CD4-positive, CD25-positive, alpha-beta regulatory T cell (primary cell): ENCODE measurements at places on chromosomes 12 and 14.

DNA sequence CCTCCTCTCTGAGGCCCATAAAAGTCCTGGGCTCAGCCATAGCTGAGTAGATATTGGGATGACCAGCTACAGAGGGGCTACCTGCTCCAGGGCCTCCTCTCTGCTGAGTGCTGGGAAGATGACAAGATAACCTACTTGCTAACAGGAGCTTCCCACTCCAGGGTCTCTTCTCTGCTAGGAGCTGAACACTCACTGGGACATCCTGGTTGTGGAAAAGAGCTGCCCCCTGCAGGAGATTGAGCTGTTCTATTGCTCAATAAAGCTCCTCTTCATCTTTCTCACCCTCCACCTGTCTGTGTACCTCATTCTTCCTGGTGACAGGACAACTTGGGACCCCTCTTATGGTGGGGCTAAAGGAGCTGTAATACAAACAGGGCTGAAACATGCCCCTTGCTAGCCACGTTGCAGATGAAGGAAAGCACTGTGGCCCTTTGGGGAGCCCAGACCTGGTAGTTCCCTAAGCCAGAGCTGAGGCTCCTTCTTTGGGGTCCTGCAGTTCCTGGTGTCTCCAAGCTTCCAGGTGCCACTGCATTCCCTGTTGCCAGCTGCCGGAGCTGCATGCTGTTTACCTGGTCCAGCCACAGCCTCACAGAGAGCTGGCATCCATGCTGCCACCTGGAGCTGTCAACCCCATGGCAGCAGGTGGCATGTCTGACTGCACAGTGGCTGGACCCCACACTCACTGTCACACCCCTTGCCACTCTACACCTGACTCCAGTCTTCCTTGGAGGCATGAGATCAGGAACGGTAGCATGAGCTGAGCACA is 598.5 kb upstream of the LMO3 start:
- no peak overlapping the region for H3K27ac ChIP-seq
- H3K27me3 ChIP-seq = no peaks in the 10 kb centered on the region
- H3K36me3 ChIP-seq = no peaks in the 10 kb centered on the region
- H3K4me3 ChIP-seq = no peak overlapping the region
- DNase-seq = no peak
- H3K4me1 ChIP-seq = no peaks in the 10 kb centered on the region

- no peaks in the 10 kb centered on the region for H3K27me3 ChIP-seq
- no peaks in the 10 kb centered on the region for H3K4me1 ChIP-seq
- H3K4me3 ChIP-seq = no peak overlapping the region
Observed at GRCh38 chr12:131333136-131333535, 377.8 kb upstream of the SFSWAP start.

- H3K4me1 ChIP-seq = peaks cover 5% of the 10 kb centered on the region
- H3K4me3 ChIP-seq = peak overlapping the region; percentile 65
- H3K27me3 ChIP-seq = no peaks in the 10 kb centered on the region
- no peaks in the 10 kb centered on the region for H3K36me3 ChIP-seq
- peak; percentile 79 for DNase-seq
Observed at GRCh38 chr14:99595034-99595433, 9.0 kb downstream of the CCDC85C start.

DNA sequence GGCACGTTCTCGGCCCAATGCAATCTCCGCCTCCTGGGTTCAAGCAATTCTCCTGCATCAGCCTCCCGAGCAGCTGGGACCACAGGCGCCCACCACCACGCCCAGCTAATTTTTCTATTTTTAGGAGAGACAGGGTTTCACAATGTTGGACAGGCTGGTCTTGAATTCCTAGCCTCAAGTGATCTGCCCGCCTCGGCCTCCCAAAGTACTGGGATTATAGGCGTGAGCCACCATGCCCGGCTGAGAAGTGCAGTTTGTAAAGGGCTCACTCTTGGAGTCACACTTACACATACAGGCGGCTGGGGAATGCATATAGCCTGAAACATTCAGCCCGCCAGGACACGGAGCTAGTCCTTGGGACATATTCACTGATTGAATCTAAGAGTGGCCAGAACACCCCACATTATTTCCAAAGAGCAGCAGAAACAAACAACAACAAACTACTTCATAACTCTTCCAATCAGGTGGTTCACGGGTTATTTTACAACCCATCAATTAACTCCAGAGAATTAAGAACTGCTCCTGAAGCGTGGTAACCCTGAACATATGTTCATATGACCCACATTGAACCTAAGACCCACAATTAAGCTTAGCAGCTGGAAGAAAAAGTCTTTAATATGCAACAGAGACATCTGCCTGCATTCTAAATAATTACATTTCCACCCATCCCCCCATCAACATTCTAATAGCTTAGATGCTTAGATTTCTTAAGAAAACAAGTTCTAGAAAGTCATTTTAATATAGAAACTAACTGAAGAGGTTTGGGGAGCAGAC is 49.2 kb downstream of the SSH1 start:
- peak; percentile 38 for DNase-seq
- no peaks in the 10 kb centered on the region for H3K27me3 ChIP-seq
- H3K4me1 ChIP-seq = peaks cover 3% of the 10 kb centered on the region
- H3K27ac ChIP-seq = no peak overlapping the region

DNA sequence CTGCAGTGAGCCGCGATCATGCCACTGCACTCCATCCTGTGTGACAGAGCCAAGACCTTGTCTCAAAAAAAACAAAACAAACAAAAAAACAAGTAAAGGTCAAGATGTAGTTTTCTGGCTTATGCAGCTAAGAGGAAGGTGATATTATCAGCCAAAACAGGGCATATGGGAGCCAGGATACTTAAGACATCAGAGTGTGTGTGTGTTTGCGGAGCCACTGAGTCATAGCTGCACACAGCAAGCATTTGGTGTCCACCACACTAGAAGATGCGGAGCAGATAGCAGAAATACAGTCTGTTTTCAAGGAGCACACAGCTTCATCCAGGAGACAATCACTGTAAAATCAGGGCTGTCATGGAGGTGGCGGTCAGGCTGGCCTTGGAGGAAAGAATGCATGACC is 72.6 kb upstream of the REP15 start:
- no peak overlapping the region for H3K27ac ChIP-seq
- H3K4me1 ChIP-seq = no peaks in the 10 kb centered on the region

DNA sequence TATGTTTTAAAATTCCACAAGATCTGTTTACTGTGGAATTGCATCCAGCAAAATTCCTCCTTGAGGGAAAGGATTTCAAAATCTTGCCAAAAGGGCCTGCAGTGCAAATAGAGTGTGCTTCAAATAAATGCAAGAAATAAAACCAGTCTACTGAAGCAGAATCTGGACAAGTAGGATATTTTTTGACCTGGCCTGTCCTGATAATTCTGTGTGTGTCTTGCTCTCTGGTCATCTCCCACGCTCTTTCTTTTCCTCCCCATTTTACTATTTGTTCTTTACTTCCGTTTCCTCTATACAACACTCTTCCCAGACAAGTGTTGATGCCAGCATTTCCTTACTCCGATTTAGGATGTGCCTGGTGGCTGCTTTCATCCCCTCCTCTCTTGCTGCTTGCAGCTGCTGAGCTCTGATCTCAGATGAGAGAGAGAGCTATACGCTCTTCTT is 115.9 kb downstream of the GPR135 start:
- H3K27me3 ChIP-seq = no peaks in the 10 kb centered on the region
- H3K36me3 ChIP-seq = peaks cover 49% of the 10 kb centered on the region
- DNase-seq = no peak
- H3K4me1 ChIP-seq = no peaks in the 10 kb centered on the region
- H3K27ac ChIP-seq = no peak overlapping the region

GRCh38 chr14:81519200-81520011 is 14.2 kb downstream of the SEL1L start:
- peaks cover 57% of the 10 kb centered on the region for H3K36me3 ChIP-seq
- DNase-seq = no peak
- no peaks in the 10 kb centered on the region for H3K27me3 ChIP-seq
- H3K4me3 ChIP-seq = peak overlapping the region; percentile 33
- peaks cover 16% of the 10 kb centered on the region for H3K4me1 ChIP-seq

DNA sequence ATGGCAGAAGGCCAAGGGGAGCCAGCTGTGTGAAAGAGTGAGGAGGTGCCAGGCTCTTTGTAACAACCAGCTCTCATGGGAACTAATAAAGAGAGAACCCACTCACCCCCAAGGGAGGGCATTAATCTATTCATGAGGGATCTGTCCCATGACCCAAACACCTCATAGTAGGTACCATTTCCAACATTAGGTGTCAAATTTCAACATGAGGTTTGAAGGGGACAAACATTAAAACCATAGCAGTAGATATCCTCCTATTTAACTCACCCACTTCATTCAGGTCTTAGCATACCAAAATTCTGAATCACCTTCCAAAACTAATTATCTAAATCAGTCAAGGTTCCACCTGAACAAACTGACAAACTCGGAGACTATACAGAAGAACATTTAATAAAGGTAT is 75.3 kb downstream of the PPFIA2 start:
- no peak overlapping the region for H3K4me3 ChIP-seq
- no peaks in the 10 kb centered on the region for H3K27me3 ChIP-seq
- H3K4me1 ChIP-seq = no peaks in the 10 kb centered on the region
- H3K36me3 ChIP-seq = no peaks in the 10 kb centered on the region
- no peak for DNase-seq
- no peak overlapping the region for H3K27ac ChIP-seq

GRCh38 chr12:71014180-71014785 is 93.7 kb upstream of the PTPRR start:
- DNase-seq = no peak
- H3K27ac ChIP-seq = no peak overlapping the region
- H3K36me3 ChIP-seq = no peaks in the 10 kb centered on the region
- no peaks in the 10 kb centered on the region for H3K4me1 ChIP-seq

- DNase-seq = no peak
- H3K27me3 ChIP-seq = peaks cover 8% of the 10 kb centered on the region
- H3K4me3 ChIP-seq = no peak overlapping the region
- no peak overlapping the region for H3K27ac ChIP-seq
- no peaks in the 10 kb centered on the region for H3K4me1 ChIP-seq
Observed at GRCh38 chr12:48601013-48601756, 31.3 kb upstream of the LALBA start.

- peak overlapping the region; percentile 96 for H3K4me3 ChIP-seq
- no peaks in the 10 kb centered on the region for H3K27me3 ChIP-seq
- DNase-seq = peak; percentile 75
Observed at GRCh38 chr12:100199347-100200149, 1.1 kb upstream of the ACTR6 start.

DNA sequence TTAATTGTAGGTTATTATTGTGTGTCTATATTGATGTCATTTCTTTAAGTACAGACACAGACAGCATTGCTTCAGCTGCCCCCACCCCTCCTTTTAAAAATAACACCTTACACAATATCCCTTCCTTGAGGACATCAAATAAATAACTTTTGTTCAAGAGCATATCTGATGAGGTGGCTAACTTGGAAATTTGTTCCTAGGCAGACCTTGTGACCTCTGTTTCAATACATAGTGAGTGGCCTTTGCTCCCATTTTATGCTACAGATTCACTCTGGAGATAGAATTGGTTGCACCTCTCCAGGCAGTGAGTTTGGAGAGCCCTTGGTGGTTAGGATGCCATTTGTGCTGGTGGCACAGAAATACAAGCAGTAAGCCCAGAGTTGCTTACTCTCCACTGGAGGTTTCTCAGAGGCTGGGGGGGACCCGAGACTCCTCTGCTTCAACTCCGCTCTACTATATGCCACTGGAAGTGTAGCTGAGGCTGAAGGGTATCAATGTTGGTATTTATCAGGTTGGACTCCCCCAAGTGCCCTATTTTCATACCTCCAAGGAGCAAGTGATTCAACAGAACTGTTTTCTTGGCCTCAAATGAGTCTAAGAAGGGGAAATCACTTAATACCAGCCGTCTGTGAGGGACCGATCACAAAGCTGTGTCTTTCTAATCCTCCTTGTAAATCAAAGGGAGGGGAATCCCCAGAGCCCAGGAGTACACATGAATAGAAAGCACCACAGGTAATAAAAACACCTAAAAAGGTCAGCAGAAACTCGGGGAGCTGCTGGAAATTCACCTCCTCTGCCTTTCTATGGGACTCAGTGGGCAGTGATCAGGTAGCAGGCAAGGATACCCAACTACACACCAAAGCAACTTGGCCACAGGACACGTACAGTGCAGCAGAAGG is 463.1 kb downstream of the RAD51B start:
- peaks cover 55% of the 10 kb centered on the region for H3K4me1 ChIP-seq
- H3K4me3 ChIP-seq = peak overlapping the region; percentile 56
- no peaks in the 10 kb centered on the region for H3K27me3 ChIP-seq
- H3K36me3 ChIP-seq = no peaks in the 10 kb centered on the region
- H3K27ac ChIP-seq = peak overlapping the region; percentile 92
- peak; percentile 57 for DNase-seq

DNA sequence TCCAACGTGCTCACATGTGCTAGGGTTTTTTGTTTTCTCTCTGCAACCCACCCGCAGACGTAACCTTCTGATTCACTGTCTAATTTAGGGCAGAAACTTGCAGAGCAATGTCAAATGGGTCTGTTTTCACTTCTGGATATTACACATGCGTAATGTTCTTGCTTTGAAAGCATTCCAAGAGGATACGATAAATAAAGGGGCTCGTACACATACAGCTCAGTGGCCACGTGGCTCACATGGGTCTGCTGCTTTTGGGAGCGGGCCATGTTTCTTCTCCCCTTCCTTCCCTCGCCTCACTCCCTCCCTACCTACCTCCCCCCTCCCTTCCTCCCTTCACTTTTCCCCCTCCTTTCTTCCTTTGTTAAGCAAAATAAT is 23.4 kb downstream of the CACNA1C start:
- no peak overlapping the region for H3K4me3 ChIP-seq
- H3K27me3 ChIP-seq = peaks cover 5% of the 10 kb centered on the region
- H3K4me1 ChIP-seq = no peaks in the 10 kb centered on the region
- no peaks in the 10 kb centered on the region for H3K36me3 ChIP-seq

- H3K27ac ChIP-seq = no peak overlapping the region
- H3K4me3 ChIP-seq = no peak overlapping the region
- no peaks in the 10 kb centered on the region for H3K36me3 ChIP-seq
- H3K4me1 ChIP-seq = peaks cover 10% of the 10 kb centered on the region
- DNase-seq = no peak
- no peaks in the 10 kb centered on the region for H3K27me3 ChIP-seq
Observed at GRCh38 chr12:54386403-54387113, 2.0 kb upstream of the ZNF385A start.

DNA sequence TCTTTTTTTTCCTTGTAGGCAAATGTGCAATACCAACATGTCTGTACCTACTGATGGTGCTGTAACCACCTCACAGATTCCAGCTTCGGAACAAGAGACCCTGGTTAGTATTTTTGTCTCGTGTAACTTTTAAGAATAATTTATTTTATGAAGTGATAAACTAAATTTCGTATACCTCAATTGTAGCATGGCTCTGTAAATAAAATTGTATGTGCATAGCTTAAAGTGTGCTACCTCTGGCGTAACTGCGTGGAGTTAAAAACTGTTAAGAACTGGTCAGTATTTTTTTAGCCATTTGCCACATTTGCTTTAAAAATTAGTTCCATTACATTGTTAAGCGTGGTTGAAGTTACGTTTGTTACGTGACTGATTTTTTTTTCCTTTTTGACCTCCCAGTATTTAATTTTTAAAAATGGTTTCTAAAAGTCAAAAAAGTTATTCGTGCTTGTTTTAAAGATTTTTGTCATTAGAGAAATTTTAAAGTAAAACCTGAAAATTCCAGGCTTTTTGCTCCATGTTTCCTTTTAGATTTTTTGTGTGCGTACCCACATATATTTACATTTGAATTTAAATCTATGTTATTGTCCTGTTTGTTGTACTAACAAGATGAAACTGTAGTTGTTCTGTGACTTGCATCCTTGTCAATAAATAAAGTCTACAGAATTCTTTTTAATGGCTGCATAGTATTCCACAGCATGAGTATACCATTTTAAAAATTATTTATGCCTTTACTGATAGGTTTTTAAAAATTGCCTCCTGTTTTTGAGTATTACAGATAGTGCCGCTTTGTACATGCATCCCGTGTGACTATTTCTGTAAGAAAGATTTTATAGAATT is 1.4 kb downstream of the MDM2 start:
- H3K36me3 ChIP-seq = peaks cover 19% of the 10 kb centered on the region
- DNase-seq = no peak
- H3K27ac ChIP-seq = peak overlapping the region; percentile 95
- H3K4me3 ChIP-seq = peak overlapping the region; percentile 86
- H3K4me1 ChIP-seq = peaks cover 47% of the 10 kb centered on the region
